Posterior vena cava (tissue), 2 donors: ENCODE measurements at places on chromosomes 16 and 17. TPM values are rescaled to one million over a fixed set of nuclear protein-coding genes. Genes with fewer than 3 reads are reported as not detected.

DNA sequence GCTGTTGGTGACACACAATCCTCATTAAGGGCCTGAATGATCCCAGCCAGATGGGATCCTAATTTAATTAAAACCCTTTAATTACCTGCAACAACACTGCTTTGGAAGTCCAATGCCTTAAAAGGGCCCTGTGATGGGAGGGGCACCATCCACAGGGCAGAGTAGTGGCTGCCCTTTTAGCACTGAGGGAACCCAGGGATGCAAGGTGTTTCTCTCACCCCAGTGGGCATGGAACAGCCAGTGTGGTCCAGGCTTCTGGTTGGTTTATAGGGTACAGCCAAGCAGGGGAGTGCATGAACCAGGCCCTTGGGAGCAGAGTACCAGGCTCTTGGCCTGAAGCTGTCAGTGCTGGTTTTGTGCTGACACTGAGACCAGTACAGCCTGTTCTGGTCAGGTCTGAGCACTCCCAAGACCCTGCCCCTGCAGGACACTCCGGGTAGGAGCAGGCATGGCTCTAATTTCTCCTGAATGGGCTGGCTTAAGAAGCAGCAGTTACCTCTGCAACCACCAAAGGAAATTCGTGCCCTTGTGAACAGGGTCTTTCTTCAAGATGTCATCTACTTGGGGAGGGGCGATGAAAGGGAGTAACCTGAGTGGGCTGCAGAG, 9.9 kb downstream of the NXPH3 start:
- no peak for DNase-seq

GRCh38 chr16:75420987-75421819, 12.1 kb downstream of the CFDP1 start:
- DNase-seq = peak; percentile 88

DNA sequence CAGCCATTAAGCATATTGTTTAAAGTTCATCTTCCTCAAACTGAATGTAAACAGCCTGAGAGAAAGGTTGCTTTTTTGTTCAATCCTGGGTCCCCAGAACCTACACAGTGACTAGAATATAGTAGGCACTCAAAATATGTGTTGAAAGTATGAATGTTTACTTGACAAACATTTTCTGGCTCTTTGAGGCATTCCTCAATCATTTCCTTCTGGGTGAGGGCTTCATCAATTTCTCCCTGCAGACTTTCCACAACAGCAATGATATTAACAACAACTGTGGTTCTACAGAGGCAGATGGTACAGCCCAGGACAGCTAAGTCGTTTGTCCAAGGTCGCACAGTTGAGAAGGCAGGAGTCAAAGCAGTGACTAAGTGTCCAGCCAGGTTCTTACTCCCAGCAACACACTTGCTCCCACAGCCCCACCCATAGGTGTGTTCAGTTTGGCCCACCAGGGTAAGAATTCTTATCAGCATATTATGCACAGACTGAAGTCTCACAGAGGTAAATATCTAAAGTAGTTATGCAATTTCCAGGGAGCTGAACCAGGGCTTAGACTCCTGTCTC, 61.1 kb downstream of the HS3ST3B1 start:
- no peak for DNase-seq

CES3 gene
- 0.10 TPM for total RNA-seq

- peak; percentile 63 for DNase-seq
Observed at GRCh38 chr16:86062271-86062965, 163.5 kb downstream of the IRF8 start.

- no peak for DNase-seq
Observed at GRCh38 chr17:6654841-6655731, 3.5 kb downstream of the C17orf100 start.

GRCh38 chr17:2436316-2436905, 35.6 kb upstream of the MNT start:
- DNase-seq = no peak

DNA sequence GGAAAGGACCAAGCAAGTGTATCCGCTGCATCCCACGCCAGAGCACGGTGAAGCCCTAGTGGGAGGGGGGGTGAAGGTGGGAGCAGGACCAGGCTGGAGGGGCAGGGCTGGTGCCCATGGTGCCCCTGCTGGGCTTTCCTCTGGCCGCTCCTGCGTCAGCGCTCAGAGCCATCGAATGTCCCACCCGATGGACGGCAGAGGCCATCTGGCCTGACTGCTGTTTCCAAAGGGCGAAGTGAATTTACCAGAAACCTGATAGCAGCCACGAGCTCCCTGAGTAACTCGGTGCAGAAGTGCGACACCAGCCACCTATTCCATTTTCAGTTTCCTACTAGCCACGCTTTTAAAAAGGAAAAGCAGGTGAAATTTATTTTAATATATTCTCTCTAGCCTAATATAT, 203.6 kb upstream of the CIBAR2 start:
- no peak for DNase-seq

GJC1 gene
- 80.8 TPM for total RNA-seq
